Lung (tissue), 17 donors: ENCODE measurements at places on chromosomes 1 and 21. TPM values are rescaled to one million over a fixed set of nuclear protein-coding genes. Genes with fewer than 3 reads are reported as not detected.

DNA sequence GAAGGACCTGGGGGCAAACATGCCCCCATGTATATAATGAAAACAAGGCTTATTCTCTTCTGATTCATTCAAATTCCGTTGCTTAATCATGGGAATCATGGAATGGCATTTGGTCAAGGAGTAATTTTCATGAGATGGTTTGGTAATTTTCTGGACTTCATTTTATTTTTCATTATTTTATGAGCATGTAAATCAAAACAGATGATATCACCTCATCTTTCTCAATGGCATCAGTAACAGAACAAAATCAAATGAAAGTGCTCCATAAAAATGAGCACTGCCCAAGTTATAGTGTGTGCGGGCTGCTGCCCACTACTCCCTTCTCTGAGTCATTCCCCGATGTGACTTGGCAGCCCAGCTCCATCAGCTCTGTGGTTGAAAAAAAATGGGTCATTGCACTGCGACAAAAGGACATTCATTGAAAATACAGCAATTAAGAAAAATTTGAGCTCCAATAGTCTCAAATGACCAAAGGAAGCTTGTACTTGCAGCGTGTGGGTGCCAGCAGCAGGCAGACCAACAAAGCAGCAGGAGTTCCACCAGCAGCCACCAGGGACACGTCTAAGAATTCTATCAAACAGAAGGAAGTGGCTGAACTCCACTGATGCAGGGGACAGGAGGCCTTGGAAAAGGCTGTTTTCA, 84.3 kb upstream of the VAV3 start:
- DNase-seq, result no peak

DNA sequence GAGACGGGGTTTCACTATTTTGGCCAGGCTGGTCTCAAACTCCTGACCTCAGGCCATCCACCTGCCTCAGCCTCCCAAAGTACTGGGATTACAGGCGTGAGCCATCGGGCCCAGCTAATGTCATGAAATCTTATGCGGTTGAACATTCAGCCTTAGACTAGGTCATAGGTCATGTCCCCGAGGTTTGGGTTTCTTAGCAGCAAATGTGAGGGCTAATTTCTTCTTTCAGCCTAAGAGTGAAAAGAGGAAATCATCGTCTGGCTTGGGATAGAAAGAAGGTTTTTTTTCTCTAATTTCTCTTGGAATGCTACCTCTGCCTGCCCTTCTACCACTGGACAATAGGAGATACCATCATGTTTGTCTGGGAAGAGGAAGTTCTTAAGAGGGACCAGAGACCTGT, 18.0 kb upstream of the PIK3CD start:
- DNase-seq, result no peak

DNA sequence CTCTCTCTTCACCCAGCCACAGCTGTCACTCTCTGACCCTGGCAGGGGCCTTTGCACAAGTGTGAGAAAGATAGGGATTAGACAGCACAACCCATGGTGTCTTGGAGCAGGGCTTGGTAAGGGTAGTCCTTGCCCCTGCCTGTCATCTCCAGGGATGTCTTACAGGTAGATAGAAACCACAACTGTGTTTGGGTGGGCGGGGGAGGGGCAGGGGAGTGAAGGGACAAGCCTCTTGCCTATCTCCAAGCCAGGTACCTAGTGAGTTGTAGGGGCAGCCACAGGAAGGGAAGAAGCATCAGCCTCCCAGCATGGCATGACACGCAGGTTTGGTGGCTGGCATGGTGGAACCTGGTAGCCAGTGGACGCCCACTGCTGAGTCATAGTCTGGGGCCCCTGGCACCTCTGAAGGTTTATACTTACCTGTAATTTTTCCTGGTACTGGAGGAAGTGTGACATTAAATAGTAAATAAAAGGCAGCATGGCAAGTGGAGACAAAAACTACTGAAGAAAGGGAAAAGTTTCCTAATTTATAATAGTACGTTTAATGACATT, 97.5 kb downstream of the CLEC20A start:
- no peak for DNase-seq

- no peak for DNase-seq
Measured at GRCh38 chr1:14462851-14463250, 135.6 kb upstream of the KAZN start.

Gene UHMK1
- 63.0 TPM for total RNA-seq
